ENCODE measurements at places on chromosomes 2 and 18.

GRCh38 chr2:34875091-34875745 lies 1276.1 kb upstream of the FAM98A start:
- no peak for DNase-seq

DNA sequence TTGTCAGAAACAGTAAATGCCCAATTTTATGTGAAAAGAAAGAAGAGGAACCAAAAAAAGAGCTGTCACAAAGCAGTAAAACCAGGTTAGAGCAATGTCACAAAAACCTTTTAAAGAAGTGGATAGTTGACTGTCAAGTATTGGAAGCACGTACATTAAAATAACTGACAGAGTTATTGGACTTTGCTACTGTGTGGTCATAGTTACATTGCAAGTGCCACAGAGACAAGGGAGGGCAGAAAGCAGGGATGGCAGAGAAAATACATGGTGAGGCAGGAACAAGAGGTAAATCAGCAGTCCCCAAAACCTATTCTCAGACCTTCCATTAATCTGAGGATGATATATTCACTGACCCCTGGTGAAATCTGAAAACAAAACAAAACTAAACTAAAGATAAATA lies 116.3 kb downstream of the LRP1B start:
- DNase-seq: no peak

DNA sequence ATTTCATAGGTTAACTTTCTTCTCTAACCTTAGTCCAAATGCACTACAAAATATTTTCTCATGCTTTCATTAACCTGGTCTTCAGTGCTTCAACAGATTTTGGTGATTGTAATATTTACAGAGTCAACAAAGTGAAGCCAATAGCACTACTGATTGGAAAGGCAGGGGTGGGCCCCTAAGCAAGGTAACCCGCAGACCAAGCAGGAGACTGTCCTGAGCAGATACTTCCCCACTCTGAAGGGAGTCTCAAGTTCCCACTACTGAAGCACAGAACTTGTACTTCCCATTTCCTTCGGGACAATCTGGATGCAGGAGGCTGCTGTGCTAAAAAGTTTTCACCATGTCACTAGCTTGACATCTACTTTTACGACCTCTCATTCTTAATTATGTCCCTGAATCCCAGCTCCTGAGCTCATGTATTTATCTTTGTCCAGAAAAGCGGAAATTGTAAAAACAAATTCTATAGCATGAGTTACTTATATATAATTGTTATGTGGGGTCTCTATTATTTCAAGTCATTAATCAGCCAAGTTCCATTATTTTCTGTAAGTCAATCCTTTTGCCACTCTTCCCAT lies 311.6 kb upstream of the REV1 start:
- DNase-seq: no peak

DNA sequence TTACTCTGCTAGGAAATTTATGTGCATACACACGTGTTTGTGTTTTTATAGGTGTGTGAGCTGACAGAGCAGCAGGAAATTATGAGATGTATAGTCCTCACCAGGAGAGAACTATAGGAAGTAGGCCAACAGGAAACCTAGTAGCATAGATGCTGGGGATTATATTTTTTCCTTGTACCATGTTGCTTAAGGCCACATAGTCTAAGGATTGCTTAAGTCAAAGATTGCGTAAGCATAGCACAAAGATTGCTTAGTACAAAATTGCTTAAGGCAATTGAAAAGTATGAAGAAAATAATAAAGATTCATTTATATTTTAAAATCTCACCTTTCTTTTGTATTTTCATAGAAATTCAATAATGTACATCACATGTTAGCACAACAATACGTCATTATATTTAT lies 18.7 kb upstream of the CCDC102B start:
- no peak for DNase-seq

DNA sequence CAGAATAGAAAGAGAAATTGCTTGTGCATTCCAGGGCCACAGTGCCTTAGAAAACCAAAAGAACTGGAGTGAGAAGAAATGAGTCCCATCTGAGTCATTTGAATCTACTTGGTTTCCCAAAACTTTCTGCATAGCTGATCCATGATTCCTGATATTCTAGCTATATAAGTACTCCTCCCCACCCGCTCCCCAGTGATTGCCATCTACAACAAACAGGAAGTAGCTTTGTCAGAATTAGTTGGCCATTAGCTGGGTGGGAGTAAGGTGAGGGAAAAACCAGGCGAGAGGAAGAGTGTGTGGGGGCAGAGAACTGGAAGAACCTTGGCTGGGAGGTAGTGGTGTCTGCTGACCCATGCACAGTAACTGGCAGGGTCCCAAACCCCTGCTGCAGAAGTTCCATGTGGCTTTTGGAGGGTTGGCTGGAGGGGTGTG lies 122.1 kb downstream of the ACAA2 start:
- DNase-seq: no peak

- no peak for DNase-seq
Observed at GRCh38 chr2:102103992-102104871, 38.3 kb upstream of the IL1R1 start.

DNA sequence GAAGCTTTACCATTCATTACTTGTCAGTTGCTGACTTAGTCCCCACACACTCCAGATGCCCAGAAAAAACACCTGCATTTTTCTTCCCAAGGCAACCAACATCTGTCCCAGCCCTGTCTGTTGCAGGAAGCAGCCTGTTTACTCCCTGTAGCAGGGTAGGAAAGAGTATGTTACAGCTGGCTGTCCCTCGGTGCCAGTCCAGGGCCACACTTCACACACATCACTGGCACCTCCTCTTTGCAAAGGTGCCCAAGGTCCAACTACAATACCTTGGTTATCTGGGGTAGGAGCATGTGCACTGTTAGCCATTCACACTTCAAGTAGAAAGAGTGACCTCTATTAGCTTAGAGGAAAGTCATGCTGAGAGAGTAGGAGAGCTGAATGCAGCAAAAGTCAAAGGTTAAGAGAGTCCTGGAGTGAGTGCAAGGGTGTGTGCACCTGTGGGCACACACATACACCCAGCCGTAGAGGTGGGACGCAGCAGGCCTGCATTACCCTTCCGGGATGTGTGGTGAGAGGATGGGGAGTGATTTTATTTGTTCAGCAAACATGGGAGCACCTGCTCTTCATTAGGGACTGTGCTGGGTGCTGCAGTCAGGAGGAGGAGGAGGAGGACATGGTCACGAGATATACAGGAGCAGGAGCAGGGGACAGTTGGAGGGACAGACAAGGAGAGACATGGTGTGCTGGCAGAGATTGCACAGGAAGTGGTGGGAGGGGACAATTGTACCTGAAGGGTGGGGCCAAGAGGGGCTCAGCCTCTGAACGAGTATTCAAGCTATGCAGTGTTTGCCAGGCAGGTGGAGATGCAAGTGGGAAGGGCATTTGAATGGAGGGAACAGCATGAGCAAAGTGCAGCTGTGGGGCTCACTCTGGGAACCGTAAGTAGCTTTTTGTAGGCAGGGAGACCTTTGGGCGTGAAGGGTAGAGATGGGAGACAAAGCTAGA lies 69.8 kb downstream of the TSN start:
- DNase-seq: no peak

GRCh38 chr2:44430342-44430741 lies 68.6 kb downstream of the CAMKMT start:
- DNase-seq: no peak

DNA sequence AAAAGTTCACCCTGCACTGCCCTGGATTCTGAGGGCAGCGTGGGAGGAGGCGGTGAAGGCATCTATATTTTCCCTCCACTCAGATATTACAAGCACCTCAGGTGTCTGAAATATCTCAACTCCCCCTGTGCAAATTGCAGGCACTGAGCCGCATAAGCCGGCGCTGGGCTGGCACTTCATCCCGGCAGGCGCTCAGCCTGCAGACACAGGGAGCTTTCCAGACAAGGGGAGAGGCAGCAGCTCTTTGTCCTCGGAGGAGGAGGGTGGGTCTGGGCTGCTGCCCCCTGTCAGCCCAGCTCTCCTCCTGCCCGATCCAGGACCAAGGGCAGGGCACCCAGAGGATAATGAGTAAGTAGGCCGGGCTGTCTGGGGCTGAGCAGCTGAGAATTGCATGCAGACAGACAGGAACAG lies 189.3 kb upstream of the MYT1L start:
- DNase-seq: no peak

- DNase-seq: no peak
Observed at GRCh38 chr2:26692897-26693849, 651 bp downstream of the KCNK3 start.

GRCh38 chr2:170073288-170073687 lies 104.7 kb upstream of the MYO3B start:
- DNase-seq: no peak

DNA sequence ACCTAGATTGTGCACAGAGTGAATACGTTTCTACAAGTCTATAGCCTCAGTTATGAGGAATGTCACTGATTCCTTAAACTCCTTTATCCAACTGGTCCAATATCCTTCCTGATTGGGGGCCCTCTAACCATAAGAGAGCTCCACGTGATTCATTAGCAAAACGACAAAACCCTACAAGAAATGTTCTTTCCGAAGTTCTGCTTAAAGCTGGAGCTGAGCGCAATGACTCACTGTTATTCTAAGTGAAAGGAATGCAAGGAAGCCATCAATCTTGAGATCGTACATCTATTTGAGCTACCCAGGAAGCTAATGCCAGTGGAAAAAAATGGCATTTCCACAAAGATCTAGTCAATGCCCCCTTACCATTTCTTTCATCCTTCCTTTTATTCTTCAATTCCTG lies 354.9 kb upstream of the CDH20 start:
- DNase-seq: no peak

DNA sequence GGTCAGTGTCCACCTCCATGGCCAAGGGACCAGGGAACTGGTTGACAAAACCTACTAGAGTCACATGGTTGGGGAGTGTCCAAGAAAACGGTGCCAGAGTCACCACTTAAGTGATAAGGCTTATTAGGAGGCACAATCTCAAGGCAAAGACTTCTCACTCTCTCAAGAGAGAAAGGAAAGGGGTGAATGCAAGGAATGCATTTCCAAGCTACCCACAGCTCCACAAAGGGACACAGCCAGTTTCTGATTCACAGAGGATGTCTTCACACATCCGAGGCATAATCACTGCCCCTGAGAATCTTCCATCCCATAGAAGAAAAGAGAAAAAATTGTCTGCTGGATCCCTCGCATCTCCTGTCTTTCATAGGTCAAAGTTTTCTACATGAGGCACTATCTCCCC lies 269.3 kb downstream of the TNS1 start:
- DNase-seq: peak; percentile 18

Measured in mesenteric fat pad (tissue), 1 donor.